ENCODE measurements at places on chromosomes 1 and 21.

GRCh38 chr21:35578831-35579471 is 481.4 kb downstream of the SETD4 start:
- no peak for DNase-seq

DNA sequence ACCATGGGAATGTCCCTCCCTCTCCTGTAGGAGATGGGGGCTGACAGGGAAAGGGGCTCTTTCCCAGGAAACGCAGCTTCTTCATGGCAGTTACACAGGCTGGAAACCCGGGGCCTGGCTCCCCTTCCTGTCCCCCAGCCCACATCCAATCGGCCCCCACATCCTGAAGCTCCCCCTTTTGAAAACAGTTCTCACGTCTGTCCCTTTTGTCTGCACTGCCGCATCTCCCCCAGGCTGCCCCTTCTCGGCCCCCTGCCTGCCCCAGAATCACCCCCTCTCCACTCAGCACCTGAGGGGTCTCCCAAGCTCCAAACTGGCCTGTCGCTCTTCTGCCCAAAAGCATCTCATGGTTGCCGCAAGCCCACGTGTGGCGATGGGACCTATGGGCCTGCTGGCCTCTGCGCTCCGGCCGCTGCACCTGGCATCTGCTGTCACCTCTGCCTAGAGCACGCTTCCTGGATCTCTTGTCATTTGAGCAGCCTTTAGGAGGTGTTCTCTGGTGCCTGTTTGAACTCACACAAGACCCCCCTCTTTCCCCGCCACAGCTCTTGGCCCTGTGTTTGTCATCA is 867 bp downstream of the SLC1A7 start:
- DNase-seq = no peak

- DNase-seq = no peak
These were observed 21.0 kb upstream of the CBR3 start for GRCh38 chr21:36113647-36114428.

DNA sequence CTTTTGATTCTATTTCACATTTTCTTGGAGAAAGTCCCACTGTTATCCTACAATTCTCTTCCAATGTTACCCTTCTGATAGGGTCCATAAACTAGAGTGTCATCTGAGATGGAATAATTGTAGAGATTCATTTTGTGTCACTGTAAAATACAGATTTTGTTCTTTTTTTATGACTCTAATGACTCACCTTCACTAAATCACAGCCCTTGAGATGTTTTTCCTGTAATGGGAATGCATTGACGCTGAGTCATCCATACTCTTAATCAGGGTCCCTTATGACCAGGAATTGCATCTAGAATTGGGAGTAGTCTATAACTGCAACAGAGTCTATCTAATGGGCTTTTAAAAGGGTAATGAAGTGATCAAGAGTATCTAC is 315.5 kb downstream of the TGFB2 start:
- no peak for DNase-seq

- no peak for DNase-seq
These were observed 27.6 kb downstream of the IPP start for GRCh38 chr1:45722809-45723208.

DNA sequence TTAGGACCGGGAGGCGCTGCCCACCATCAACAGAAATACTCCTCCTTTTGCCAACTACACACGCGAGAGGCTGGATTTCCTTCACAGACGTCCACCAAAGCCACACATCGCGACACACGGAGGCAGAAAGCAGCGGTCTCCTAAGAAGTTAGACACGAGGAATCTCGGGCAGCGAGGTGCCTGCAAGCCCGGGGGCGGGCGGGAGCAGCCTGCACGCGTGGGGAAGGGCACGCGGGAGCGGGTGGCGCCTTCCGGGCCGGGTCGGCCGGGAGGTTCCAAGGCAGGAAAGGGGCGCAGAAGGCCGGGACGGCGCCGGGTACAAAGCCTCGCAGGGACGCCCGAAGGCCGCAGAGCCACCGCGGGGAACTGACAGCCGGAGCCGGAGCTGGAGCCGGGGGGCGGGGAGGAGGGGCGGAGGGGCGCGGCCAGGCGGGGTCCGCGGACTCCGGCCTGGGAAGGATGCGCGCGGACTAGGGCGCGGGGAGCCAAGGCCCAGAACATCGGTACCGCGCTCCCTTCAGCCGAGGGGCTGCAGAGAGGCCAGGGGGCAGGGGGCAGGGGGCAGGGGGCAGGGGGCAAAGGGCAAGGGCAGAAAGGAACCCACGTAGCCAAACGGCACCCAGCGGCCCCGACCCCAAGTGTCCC is 722 bp downstream of the NPHP4 start:
- no peak for DNase-seq

DNA sequence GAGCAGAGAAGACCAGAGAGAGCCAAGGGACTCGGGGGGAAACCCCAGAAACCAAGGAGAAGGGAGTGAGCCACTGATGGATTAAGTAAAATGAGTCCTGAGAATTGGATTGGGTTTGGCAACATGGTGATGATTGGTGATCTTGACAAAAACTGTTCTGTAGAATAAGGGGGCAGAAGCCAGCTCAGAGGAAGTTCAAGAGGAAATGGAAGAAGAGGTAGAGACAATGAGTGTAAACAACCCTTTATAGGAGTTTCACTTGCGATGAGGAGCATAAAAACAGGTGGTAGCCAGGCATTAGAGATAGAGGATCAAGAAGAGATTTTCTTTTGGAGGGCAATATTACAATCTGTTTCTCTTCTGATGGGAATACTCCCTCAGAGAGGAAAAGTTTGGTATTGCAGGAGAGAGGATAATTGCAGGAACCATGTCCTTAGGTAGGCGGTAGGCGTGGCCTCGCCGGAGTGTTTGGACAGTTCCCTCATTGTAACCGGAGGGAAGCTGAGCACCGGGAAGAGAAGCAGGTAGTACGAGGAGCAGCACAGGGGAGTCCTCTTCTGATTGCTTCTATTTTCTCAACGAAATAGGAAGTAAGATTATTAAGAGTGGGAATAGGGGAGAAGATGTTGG is 68.4 kb upstream of the TENT5C start:
- DNase-seq = no peak

GRCh38 chr1:202018468-202019234 is 8.3 kb downstream of the ELF3 start:
- no peak for DNase-seq
